NCI-H1436 treated with DMSO at 0.1 percent for 48 hours (cell line): ENCODE measurements at places on chromosomes 1 and 21.

DNA sequence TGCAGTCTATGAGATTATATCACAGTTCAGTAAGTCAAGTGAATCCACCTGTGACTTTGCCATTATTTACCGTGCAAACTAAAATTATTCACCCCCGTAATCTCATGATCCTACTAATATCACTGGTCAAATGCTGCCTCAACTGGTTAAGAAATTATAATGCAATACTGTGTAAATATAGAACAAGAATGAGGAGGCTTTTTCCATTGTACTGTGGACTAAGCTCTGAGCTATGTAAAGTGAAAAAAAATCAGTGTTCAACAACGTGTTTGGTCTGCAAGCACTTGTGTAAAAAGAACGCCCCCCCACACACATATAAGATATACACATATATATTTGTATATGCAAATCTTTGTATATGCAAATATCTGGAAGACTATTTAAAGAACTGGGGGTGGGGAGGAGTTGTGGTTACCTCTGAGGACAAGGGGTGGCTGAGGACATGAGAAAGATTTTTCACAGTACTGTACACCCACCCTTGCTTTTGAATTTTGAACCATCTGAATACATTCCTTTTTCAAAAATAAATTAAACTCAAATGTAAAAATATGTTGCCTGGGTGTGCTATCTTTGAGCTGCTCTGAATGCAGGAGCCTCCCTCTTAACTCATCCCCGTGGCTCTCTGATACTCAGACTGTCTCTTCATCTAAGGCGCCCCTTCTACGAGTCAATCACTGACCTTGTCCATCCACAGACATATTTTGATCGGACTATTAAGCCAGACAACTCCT lies 57.0 kb downstream of the PTP4A2 start:
- no peak for DNase-seq

DNA sequence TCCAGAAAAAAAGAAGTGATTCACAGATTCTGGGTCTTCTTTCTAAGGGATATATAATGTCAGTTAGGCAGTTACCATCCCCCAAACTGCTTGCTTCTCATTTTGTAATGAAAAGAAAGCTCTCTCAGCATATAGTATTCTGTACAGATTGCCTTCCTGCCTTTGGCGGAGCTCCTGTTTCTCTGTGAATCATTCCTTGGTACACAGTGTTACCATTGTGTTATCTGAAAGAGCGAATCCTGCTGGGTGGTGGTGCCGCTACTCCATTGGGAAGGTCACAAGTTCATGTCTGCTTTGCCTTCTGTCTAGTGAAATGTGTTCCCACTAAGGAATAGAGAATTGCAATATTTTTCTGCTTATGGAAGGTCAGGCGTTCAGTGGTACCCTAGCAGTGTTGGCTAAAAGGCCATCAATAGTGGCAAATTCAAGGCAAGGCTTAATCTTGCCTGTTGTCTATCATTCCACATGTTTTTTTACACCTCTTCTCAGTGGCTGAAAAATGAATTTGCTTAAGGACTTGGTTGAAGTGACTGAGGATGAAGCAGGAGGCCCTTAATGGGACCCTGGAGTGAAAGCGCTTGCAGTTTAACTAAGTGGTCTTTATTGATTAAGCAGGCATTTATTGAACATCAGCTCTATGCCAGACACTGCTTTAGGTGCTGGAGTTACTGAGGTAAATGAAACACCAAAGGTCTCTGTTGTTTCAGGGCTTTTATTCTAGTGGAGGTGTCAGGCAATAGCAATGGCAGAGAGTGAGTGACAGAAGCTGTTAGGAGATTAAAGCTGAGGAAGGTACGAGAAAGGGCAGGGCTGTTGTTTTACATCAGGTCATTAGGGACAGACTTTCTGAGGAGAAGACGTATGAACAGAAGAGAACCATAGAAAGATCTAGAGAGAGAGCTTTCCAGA lies 186.7 kb downstream of the PDE4B start:
- no peak for DNase-seq

GRCh38 chr1:71324671-71325267 lies 243.9 kb upstream of the ZRANB2 start:
- no peak for DNase-seq

- DNase-seq: no peak
Measured at GRCh38 chr1:235206533-235207208, 45.6 kb upstream of the RBM34 start.

GRCh38 chr1:116429821-116430374 lies 56.9 kb downstream of the ATP1A1 start:
- DNase-seq: no peak

GRCh38 chr1:86226204-86226603 lies 69.6 kb upstream of the COL24A1 start:
- DNase-seq: no peak

DNA sequence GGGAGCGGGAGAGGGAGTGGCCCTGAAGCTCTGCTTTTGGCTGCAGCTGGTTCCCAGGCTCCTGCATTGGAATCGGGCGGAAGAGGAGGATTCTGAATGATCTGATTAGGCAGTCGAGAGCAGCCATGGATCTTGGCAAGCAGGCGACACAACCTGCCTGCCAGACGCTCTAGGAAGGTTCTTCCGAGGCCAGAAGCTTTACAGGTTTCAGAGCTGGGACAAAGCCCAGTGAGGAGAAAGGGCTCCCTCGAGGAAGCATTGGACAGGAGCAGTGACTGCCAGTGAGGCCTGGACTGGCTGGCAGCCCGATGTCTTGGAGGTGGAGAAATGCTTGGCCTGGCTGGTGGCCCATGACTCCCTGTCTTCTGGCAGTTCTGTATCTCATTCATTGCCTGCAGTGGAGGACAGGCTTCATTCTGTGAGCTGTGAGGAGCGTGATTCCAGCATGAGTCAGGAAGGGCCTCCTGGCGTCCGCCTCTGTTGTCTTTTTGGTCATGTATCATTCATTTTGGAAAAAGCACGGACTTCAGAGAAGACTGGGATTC lies 132.7 kb upstream of the IPO9 start:
- no peak for DNase-seq

GRCh38 chr1:46137916-46138315 lies 5.5 kb upstream of the PIK3R3 start:
- no peak for DNase-seq

GRCh38 chr1:50333595-50333974 lies 89.7 kb downstream of the DMRTA2 start:
- DNase-seq: no peak

- no peak for DNase-seq
Measured at GRCh38 chr1:64900916-64901315, 65.4 kb downstream of the JAK1 start.

DNA sequence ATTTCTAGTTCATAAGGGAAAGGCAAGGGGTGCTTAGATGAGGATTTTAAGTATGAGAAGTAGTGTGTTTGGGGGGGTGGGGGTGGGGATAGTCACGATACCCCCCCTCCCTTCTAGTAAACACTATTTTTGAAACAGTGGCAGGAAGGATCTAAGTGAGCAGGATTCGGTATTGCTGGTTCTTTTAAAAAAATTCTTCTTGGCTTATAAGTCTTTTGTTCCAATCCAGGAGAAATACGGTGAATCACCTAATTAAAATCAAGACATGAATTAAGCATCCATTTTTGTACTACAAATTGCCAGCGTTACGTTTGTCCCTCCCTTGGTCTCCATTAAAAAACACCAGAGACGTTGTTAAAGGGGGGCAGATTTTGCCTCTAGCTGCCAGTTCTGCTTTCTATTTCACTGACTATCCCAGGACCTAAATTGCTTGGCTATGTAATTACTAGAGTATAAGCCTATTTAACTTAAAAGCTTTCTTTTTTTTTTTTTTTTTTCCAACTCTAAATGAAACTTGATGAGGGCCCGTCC lies 911 bp downstream of the LMO4 start:
- DNase-seq: no peak

DNA sequence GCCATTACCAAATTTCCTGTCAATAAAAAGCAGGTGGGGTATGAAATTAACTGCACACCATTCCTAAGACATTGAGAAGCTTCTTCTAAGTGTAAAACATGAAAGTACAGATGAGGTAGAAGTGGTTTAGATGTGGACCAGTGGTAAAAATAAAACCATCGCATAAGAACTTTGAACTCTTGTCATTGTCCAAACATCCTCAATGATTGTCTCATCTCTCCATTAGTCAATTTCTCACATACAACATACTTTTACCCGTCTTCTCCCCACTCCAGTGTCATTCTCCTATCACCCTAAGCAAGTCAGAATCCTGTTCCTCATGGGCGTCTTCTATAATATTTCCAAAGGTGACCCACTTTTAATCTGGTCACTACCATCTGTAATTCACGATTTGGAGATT lies 24.3 kb upstream of the SLC19A2 start:
- no peak for DNase-seq

GRCh38 chr1:165411396-165411795 lies 33.5 kb downstream of the RXRG start:
- DNase-seq: no peak

DNA sequence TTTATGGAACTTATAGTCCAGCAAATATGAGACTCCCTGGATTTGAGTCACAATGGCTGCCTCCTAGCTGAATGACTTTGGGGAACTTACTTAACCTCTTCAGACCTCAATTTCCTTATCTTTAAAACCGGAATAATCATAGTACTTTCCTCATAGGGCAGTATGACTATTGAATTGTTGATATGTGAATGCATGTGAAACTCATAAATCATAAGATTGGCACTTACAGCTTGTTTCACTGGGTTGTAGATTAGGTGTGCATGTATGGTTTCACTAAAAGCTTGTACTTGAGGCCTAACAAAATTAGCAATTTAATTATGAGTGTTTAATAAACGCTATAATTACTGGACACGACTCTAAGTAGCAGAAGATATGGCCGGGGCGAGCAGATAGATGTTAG lies 72.5 kb downstream of the ST6GALNAC5 start:
- no peak for DNase-seq

- no peak for DNase-seq
Measured at GRCh38 chr1:226369110-226369509, 38.8 kb downstream of the PARP1 start.

DNA sequence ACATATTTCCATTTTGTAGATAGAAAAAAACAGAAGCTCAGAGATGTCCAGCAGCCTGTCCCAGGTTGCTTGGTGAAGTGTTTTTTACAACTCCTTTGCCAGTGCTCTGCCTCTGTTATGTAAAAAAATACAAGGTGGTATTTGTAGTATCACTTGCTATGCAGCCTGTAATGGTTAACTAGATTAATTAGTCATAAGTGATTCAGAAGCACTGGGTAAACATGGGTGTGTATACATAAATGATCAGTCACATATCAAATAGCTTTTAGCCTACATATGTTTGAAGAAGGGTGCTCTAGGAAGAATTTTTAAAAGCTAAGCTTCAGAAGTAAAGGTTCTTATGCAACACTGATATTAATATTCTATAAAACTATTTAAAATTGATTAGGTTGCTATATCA lies 70.0 kb upstream of the MAGI3 start:
- DNase-seq: peak; percentile 38

DNA sequence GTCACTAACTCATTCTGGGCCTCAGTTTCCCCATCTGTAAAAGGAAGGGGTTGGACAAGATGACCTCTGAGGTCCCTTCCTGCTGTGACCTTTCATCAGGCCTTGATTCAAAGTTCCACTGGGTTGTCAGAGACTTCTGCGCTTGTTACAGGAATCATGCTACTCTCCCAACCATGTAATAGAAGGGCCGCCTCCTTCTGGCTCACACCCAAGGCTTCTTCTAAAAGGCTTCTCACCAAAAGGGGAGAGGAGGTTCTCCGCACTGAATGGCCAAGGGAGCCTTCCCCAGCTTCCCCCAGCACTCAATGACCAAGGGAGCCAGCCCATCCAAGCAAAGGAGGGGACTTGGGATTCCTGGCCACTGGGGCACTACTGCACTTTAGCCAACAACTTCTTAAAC lies 42.7 kb downstream of the GRHL3 start:
- no peak for DNase-seq

DNA sequence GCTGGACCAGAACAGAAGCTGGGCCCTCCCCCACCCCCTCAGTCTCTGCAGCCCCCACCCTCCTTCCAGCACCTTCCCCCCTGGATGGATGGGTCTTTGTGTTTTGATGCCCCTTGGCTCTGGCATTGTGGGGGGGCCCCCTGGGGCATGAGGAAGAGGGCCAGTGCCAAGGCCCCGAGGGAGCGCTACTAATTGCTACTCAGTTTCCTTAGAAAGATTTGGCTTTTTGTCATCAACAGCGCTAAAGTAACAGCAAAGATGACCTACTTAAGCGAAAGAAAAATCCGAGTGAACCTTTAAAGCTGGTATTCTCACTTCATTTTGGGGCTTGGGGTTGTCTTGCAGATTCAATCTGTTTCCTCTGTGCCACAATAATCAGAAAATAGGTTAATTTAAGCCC lies 63.5 kb downstream of the SKI start:
- no peak for DNase-seq

DNA sequence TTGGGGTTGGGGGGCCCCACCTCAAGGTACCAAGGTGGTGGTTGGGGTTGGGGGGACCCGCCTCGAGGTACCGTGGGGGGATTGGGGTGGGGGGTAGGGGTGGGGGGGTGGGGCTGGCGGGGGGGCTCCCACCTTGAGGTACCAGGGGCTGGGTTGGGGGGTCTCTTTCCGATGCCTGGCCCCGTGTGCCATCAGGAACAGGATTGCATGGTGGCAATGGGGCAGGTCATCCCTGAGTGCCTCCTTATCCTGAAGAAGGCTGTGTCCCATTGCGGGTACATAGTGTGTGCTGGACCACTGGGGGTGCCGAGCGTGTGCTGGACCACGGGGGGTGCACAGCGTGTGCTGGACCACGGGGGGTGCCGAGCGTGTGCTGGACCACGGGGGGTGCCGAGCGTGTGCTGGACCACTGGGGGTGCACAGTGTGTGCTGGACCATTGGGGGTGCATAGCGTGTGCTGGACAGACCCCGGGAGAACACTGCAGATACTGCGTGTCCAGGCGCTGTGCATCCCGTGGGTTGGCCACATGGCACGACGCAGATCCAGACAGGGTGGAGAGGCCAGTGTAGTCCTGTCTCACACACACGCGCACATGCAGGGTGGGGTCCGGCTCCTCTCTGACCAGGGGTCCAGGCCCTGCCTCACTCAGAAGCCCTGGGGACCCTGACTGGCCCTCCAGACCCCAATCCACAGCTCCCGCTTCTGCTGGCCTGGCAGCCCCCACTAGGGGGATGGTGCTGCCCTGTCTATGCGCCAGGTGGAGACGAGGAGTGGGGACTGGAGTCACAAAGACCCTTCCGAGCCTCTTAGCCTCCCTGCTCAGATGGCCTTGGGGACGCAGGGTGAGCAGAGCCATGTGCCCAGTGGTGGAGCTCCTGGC lies 4.2 kb downstream of the SCNN1D start:
- no peak for DNase-seq

DNA sequence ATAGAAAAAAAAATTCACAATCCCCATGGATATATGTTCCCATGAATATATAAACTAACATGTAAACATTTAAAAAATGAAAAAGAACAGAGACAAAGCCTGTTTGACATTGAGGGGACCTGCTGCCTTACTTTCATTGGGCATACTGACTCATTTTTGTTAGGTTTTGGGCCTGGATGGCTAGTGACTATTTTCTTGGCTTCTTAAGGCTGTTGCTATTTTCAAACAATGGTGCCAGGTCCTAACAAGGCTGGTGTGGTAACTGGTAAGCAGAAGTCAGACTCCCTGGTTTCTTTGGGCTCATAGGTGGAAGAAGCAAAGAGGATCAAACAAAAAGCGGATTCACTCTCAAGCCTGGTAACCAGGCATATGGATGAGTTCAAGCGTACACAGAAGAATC lies 51.0 kb downstream of the LAMC2 start:
- no peak for DNase-seq

- DNase-seq: no peak
Measured at GRCh38 chr1:85850238-85850637, 142.0 kb upstream of the ZNHIT6 start.
